ENCODE measurements at places on chromosomes 11 and 22.

- no peak for DNase-seq
Observed at GRCh38 chr11:61626580-61627380, 45.9 kb upstream of the SYT7 start.

DNA sequence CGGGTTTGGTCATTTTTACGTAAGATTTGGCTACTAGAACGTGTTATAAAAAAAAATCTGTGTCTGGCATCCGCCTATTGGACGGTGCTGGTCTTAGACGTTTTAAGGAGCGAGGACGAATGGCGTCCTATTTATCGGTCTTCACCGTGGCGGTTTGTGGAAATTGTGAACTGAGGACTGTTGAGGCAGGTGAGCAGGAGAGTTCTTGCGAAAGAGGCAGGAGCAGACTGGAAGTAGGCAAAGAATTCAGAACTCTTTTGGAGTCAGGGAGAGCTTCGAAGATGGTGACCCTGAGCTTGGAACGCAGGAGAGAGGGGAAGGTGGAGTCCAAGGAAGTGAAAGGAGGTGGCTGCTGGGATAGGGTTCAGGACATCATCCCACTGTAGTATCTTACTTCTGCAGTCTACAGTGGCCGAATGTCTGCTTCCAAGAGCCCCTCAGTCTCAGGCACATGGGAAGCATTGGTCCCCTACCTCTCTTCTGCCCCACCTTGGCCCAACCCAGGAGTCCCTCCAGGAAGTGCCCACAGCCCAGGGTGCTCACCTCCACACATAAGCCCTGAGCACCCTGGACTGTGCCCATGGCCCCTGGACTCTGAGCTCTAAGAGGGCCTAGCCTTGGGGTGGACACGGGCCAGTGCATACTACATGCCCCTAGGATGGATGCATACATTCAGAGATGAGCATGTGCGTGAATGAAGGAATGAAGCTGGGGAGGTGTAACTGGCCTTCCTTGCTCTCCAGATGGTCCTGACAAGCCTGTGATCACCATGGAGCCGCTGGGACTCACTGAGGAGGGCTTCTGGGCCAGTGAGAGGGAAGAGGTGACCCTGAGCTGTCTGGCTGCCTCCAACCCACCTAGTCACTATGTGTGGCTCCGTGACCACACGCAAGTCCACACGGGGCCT lies 3.7 kb downstream of the VSIG10L2 start:
- no peak for DNase-seq

- no peak for DNase-seq
Observed at GRCh38 chr11:112558691-112559090, 298.0 kb upstream of the PLET1 start.

DNA sequence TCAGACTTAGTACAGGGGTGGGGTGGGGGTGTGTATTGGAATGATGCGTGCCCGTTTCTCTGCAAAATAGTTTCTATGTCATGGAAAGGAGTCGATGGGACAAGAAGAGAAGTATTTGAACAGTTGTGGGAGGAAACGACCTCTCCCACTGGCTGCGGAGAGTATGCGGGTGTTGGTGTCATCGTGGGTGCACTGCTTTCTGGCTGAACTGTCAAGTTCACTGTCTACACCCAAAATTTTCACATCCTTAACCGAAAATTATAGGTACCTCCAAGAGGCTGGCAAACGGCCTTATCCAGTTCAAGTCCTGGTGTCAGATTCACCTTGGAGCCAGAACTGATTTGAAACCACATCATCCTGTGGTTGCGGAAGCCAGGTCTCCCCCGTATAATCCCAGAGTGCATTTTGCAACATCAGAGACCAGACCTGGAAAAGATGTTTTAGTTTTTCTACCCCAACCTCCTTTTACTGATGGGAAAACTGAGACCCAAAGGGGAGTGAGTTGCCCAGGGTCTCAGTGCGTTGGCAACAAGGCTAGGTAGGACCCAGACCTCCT lies 497 bp upstream of the SSRP1 start:
- no peak for DNase-seq

GRCh38 chr11:6127881-6128280 lies 20.4 kb downstream of the OR56B4 start:
- DNase-seq: no peak

GRCh38 chr22:42519525-42520401 lies at the start of gene RRP7A:
TSS of gene RRP7A (minus strand) at chr22:42519796. CDS start at chr22:42519786, 10 bp downstream.
- DNase-seq: no peak

- no peak for DNase-seq
Observed at GRCh38 chr22:37781434-37782059, 26.2 kb upstream of the GCAT start.

DNA sequence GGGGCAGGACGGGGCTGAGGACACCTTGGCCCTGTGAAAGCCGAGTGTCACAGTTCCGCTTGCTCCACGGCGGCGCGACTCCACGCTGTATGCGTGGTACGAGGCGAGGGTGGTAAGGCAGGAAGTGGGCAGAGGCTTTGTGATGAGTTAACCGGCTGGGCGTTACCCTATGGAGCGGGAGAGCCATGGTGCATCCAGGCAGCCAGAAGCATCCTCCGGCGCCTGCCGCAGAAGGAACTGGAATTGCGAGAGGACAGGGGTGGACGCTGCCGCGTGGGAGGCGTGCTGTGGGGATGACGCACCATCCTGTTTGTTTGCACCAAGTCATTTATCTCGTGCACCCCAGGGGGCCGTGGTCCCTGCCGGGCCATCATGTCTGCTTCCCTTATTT lies 643.9 kb downstream of the BRD1 start:
- DNase-seq: no peak

- DNase-seq: no peak
Observed at GRCh38 chr11:44746894-44747293, 20.1 kb downstream of the TSPAN18 start.

DNA sequence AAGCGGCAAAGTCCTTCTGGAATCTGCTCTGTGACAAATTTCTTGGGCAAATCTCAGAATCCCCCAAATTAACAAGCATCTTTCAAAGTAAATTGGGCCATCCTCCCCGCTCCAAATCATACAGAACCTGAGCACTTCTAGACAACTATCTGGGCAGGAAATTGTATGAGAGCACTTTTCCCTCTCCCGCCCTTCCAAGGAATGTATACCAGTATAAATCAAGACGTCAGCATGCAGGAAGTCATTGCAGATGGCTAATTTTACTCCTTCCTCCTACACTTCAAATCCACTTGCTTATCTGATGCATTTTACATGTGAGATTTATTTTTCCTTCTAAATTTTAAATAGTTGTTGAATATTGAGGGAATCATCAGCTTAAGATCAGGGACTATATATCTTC lies 52.1 kb downstream of the NTM start:
- DNase-seq: no peak

DNA sequence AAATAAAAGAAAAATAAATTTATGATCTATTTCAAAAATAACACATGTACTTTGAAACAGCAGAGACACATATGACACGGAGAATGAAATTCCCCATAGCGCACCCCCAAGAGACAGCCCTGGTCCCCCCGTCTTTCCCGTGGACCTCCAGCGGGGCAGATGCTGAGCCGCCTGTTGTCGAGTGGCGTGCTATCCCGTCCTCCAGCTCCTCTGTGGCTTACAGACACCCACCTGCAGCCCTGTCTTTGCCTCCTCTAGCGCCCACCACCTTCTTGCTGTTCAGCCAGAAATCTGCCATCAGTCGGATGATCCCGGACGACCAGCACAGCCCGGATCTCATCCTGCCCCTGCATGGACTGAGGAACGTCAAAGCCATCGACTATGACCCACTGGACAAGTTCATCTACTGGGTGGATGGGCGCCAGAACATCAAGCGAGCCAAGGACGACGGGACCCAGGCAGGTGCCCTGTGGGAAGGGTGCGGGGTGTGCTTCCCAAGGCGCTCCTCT lies 44.4 kb upstream of the PPP6R3 start:
- DNase-seq: no peak

- DNase-seq: no peak
Observed at GRCh38 chr11:79942090-79942489, 501.3 kb upstream of the TENM4 start.

DNA sequence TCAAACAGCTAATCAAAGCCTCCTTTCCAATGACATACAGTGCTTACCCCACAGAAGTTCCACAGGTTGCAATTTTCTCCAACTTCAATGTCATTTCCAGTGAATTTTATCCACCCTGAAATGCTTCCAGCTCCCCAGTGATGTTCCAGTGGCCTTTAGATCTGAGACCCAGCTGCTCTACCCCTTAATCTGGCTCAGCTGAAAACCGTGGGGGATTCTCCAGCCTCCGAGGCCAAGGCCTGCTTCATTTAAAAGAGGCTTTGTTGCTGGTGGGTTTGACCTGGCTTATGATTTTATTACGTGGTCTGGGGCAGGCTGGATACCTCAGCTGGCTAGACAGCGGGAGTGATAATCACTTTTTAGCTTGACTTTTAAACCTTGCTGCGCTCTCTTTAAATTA lies 10.9 kb downstream of the HEPHL1 start:
- DNase-seq: no peak

- DNase-seq: no peak
Observed at GRCh38 chr22:38843657-38844314, at the start of gene NPTXR. TSS of gene NPTXR (minus strand) at chr22:38844028.

DNA sequence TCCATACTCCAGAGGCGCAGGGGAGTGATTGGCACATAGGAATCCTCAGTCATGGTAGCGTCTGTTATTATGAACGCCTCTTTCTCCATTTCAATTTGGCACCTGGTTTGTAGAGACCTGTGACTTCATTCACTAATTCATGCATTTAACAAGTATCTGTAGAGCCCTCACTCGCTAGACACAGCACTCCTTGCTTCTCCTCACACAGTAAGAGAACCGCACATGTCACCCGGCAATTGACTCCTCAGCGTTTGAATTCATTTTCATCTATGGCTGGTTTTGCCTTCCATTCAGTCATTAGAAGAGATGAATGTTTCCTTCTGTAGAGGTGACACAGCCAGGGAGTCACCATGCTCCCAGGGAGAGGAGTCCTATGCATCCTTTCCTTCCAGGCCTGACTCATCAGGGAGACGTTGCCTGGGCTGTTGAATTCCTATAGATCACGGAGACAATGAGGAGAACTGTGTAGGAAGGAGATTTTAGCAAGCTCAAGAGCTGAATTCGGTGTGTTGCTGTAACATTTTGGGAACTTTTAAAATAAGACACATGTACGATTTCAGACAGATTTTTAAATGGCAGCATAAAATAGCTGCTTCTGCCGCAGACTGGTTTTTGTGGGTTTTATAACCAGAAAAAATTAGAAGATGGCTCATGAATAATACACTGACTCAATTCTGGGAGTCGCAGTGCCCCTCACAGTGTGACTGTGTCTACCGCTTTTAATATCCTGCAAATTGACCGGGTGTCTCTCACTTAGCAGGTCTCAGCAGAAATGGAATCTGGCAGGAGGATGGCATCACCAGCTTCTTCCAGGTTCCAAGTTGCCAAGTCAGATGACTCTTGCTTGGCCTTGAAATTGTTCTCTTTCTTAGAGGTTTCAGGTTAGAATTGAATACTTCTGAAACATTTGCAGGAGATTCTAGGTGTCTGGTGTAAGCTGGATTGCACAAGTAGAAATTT lies 44.4 kb upstream of the CLMP start:
- DNase-seq: no peak

- DNase-seq: no peak
Observed at GRCh38 chr11:119602745-119603373, 126.1 kb downstream of the NECTIN1 start.

- no peak for DNase-seq
Observed at GRCh38 chr11:17233101-17233500, 25.3 kb upstream of the PIK3C2A start.

- no peak for DNase-seq
Observed at GRCh38 chr11:132496341-132496740, 1036.0 kb downstream of the OPCML start.

- DNase-seq: no peak
Observed at GRCh38 chr11:34263441-34264091, 94.2 kb downstream of the ABTB2 start.

GRCh38 chr22:20581503-20582170 lies 74.2 kb downstream of the MED15 start:
- peak; percentile 34 for DNase-seq

DNA sequence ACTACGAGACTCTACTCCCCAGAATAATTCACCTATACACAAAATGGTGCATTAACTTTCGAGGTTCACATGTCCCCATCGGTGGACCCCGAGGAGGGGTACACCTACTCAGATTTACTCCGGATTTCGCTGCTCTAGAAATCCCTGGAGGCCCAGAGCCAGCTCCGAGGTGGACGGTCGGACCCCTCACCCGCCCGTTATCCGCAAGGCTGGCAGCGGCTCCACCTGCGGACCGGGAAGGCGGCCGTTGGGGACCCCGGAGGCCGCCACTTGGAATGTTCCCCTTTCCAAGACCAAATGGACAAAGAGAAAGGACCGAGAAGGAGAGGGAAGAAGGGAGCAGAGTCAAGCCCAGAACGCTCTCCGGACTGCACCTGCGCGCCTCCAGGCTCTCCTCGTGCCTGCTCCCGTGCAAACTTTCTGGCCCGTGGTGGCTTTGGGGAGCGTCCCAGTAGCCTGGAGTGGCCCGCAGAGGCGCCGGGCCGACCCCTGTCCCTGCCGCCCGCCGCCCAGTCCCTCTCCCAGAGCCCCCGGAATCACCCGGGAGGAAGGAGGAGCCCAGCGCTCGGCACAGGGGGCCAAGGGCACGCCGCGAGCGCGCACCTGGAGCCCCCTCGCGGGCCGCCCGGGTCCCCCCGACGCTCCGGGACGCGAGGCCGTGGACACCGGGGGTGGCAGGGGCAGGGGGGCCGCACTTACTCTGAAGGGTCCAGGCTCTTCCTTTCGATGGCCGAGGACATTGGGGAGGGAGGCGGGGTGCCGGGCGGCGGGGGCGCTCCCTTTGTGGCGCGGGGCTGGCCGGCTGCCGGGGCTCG lies 23.0 kb downstream of the LMO2 start:
- no peak for DNase-seq

DNA sequence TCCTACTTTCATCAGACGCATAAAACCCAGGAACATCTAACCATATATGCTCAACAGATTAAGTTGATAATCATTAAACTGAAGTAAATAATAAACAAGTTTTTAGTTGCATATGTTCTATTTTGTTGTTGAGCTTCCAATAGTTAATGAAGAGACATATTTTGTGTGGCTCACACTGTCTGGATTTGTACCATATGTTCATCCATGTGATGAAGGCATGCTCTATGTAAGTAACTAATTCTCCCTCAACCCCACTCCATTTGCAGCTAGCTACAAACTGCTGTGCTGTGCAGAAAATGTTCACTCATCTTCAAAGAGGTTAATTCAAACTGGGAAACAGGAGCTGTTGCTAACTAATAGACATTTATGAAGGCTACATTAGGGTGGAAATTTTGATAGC lies 589.7 kb upstream of the LRRC4C start:
- no peak for DNase-seq
